Urinary bladder (tissue), 4 donors: ENCODE measurements at places on chromosomes 16 and 17. TPM values are rescaled to one million over a fixed set of nuclear protein-coding genes. Genes with fewer than 3 reads are reported as not detected.

CHRNE gene
- 0.79 TPM for total RNA-seq

TNS4 gene
- 5.4 TPM for total RNA-seq

DNA sequence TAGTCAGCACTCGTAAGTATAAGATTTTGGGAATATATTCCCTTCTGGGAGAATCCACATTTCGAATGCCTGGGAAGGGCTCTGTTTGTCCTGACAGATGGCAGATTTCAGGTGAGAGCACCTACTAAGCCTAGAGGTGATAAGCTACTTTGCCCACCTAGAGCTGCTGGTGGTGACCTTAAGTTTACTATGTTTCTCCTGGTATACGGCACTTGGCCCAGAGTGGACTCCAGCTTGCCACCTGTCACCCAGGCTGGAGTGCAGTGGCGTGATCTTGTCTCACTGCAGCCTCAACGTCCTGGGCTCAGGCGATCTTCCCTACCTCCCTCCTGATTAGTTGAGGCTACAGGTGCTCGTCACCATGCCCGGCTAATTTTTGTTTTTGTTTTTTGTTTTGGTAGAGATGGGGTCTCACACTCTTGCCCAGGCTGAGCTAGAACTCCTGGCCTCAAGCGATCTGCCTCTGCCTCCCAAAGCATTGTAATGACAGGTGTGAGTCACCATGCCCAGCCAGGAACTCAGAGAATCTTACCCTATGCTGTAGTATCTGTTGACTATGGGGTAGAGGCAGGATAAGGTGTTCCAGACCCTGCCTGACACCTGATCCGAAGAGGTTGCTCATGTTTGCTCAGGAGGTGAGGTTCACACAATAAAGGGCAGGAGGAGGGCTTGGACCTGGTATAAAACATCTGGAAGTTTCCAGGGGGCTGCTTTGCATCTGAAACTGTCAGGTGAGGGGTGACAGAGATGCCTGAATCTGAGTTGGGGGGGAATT is at the start of gene ZG16:
TSS of gene ZG16 (plus strand) at position 681 of the 775 bp plus-strand sequence. CDS start 1,011 bp downstream, outside the sequence.
- DNase-seq, result no peak

DNA sequence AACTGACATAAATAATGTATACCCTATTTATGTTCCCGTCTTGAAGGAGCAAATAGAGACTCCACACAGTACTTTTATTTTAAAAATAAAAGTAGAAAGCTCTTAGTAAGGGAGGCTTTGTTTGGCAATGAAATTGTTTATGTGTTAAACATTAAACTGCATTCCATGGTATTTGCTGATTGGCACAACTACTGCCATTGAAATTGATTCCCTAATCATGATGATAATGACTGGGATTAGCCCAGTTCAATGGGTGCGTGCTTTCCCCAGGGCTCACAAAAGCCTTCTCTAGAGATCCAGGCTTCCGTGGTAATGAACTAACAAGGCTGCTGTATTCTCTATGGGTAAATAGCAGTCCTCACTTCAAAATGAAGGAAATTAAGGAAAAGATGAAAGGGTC is 67.5 kb downstream of the GPRC5B start:
- DNase-seq, result no peak

DNA sequence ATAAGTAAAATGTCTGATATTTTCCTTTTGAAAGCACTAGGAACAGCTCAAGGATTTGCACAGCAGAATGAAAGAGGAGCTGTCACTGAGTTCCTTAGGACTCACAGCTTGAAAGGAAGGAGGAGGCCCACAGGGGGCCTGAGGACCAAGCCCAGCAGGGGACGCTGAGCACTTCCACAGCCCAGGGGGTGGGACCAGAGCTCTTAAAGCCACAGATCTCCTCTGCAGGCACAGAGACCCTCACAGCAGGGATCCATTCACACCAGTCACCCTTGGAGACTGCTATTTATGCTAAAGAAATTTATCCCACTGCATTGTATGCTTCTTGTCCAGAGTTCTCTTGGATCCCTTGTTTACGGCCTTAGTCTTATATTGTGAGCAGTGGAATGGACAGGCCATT is 253.3 kb downstream of the STX8 start:
- no peak for DNase-seq

DNA sequence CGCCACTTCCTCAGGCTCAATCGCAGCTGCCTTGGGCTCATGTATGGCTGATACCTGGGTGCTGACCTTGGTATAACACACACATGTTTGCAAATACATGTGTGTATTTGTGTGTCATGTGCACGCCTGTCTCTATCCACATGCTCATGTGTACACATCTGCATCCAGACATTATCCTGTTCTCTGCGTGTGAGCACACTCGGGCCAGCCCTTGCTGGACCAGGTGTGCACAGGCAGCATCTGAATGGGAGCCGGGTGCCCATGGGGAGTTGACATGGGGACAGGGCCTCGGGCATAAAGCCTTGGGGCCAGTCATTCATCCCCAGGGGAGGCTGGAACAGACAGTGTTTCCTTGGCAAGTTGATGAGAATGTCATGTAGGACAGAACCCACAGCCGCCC is 29.1 kb upstream of the CRHR1 start:
- DNase-seq, result no peak

DNA sequence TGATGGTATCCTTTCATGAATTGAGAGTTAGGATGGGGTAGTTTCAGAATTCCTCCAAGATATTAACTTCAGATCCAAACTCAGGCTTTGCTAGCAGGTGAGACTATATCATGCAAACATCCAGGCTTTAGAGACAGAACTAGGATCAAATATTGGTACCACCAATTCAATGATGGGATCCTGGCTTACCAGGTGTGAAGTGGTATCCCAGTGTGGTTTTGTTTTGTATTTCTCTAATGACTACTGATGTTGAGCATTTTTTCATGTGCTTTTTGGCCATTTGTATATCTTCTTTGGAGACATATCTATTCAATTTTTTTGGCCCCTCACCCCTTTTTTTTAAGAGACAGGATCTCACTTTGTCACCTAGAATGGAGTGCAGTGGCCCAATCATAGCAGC is 57.0 kb downstream of the TOM1L2 start:
- DNase-seq, result no peak

DNA sequence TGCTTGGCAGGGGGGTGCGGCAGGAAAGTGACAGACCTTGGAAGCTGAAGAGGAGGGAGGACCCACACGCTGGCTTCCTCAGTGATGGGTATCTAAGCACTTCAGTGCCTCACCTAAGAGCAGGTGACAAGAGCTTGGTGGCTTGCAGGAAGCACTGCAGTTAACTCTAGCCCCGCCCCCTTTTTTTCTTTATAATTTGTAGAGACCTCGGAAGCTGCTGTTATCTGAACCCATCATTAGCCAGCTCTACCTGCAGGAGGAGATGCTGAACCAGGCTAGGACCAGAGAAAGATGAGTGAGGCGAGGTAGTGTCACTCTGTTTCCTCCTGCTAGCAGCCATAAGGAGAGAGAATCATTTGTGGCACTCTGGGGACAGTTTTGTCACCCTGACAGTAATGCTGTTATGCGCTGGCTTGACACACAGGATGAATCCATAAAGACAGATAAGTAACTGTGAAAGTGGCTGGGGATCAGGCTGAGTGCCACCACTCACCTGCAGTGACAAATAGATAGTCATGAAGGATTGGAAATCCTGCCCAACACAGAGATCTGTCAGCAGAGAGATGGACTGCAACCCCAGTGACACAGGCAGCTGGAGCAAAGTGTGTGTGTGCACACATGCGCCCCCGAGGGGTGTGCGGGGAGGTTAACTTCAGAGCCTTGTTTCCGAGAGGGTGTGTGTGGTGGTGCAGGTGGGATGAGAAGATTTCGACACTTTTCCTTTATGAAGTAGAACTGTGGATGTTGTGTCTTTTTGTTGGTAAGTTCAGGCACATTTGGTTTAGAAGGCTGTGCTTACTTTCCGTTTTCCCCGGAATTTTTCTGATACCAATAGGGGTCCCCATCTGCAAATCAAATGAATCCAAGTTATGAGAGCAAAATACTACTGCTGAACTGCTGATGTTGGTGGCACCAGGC is 224.0 kb downstream of the IRX3 start:
- no peak for DNase-seq

DNA sequence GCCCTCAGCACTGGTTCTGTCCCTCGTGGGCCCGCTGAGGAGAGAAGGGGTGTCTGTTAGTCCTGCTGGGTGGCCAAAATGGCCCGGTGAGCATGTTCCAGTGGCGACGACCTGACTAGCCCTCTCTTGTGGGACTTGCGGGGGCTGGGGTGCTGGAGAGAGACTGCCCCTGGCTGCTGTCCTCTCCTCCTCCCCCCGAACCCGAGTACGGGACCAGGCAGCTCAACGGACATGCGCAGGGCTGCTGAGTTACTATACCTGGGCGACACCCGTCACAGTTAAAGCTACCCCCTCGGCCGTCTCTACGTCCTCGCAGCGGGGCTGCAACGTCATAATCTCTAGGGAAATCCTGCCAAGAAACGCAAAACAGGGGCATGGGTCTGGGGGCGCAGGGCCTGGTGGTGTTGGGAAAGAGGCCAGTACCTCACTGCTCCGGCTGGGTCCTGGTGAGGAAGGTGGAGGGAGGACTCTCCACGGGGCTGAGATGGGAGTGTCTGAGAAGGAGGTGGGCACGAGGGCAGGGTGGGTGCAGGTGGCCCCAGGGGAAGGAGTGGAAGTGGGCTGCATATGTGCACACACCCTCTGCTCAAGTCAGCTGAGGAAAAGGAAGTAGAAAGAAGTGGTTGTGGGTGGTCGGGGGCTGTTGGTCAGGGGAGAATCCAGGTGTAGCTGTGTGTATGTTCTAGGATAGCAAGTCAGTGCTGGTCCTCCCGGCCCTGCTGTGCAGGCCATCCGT is 13.4 kb downstream of the FLOT2 start:
- no peak for DNase-seq

DNA sequence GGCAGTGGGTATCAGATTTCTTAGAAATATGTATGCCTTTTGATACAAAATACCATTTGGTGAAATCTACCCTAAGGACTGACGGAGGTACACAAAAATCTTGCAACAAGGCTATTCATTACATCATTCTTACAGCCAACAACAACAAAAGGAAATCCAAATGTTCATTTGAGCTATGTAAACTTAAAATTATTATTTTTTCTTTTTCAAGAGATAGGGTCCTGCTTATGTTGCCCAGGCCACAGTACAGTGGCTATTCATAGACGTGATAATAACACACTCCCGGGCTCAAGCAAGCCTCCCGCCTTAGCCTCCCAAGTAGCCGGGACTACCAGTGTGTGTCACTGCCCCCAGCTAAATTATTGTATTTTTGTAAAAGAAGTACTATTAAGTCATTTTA is 9.0 kb downstream of the SRR start:
- no peak for DNase-seq

- no peak for DNase-seq
Observed at GRCh38 chr16:8355675-8356074, 234.6 kb downstream of the TMEM114 start.

ST6GALNAC1 gene
- 0.42 TPM for total RNA-seq

DNA sequence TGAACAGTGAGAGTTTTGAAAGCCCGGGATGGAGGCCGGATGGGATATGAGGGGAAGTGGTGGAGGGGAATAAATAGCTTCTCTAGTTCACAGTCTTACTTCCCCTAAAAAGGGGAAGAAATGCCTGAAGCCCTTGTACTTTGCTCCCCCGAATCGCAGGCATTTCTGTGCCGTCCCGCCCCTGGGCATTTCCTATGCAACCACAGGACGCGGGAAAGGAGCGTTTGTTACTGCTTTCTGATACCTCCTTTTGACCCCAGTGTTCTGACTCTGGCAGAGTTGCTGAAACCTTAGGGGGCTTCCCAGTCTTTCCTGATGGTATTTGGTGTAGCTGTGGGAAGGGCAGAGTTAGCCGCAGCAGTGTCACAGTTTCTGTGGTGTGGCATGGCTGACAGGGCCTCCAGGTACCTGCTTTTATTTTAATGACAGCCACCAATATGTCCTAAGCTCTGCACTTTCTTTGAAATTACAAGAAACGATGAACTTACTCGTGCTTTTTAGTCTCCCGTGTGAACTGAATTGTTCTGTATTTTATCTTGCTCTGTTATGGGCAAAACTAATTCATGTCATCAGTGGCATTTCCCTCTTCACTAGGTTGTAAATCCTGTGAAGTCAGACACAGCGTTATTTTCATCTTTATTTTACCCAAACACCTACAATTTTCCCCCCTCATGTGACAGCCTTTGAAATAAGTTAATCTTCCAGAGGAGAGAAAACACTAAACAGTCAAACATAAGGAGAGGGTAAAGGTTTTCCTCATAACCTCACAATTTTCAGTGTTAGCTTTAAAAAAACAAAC is 27.1 kb downstream of the USP10 start:
- DNase-seq, result no peak

DNA sequence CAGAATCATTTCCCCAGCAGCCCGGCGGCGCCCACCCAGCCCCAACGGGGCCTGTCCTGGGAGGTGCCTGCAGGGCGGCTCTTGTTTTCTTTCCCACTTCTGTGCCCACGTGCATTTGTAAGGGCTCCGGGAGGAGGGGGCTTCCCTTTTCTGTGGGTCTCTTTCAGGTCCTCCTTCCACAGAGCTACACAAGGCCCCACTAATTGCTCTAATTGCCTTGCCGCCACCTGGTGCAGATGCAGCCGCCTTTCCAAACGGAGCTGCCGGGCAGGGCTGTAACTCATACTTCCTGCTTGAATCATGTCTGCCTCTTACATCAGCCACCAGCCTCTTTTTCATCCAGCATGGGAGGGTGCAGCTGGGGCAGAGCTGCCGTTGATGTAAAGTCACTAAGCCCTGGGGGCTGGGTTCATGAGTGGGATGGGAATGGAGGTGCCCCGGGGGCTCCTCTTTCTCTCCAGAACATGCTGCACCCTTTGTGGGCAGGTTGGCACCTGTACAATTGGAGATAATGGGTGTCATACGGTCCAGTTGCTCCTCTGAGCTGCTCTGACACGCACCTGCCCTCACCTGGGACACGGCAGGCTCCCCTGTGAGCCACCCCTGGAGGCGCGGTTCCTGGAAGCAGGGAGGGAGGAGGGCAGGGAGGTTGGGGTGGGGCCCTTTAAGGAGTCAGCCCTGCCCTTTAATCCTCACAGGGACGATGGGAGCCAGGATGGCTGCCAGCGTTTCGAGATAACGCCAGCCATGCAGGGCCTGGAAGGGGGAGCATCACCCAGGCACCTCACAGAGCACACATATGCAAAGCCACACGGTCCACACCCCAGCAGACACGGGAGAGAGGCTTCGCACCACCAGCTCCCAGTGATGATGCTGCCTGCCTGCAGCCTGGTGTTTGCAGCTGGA is 41.1 kb upstream of the KLHDC4 start:
- peak; percentile 50 for DNase-seq
